ENCODE measurements at places on chromosomes 5 and 9.
A peak's percentile ranks its signal among the peaks of the same experiment; 100 is the strongest.

DNA sequence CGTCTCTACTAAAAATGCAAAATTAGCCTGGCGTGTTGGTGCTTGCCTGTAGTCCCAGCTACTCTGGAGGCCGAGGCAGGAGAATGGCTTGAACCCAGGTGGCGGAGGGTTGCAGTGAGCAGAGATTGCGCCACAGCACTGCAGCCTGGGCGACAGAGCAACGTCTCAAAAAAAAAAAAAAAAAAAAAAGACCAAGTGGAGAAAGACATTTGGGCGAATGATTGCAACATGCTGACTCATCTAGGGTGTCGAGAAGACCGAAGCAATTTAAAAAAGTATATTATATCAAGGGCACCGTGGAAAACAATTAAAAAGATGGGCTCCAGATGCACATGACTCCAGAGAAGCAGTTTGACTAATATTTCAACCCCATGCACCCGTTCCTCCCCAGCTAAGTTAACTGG lies 9.2 kb downstream of the KLF4 start:
- DNase-seq = peak; percentile 27

- no peak for DNase-seq
These were observed 241.8 kb downstream of the GAS1 start for GRCh38 chr9:86705490-86705889.

- no peak for DNase-seq
These were observed 69.6 kb downstream of the ADAMTSL1 start for GRCh38 chr9:18543406-18544192.

DNA sequence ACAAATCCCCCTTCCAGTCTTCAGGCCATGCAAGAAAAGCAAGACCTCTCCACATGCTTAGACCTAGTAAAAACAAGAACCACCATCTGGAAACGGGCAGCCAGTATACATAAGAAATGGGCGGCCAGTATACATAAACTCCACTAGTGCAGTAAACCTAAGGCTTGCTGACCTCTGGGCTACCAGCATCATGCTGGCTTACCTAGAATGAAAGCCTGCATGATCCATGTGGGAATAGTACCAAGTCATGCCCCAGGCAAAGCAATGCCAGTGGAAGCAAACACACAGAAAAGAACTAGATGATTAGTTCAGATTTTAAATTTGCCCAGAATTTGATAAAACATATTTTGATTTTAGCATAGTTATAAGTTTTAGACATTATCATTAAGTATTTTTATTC lies 1346.4 kb downstream of the EFNA5 start:
- no peak for DNase-seq

DNA sequence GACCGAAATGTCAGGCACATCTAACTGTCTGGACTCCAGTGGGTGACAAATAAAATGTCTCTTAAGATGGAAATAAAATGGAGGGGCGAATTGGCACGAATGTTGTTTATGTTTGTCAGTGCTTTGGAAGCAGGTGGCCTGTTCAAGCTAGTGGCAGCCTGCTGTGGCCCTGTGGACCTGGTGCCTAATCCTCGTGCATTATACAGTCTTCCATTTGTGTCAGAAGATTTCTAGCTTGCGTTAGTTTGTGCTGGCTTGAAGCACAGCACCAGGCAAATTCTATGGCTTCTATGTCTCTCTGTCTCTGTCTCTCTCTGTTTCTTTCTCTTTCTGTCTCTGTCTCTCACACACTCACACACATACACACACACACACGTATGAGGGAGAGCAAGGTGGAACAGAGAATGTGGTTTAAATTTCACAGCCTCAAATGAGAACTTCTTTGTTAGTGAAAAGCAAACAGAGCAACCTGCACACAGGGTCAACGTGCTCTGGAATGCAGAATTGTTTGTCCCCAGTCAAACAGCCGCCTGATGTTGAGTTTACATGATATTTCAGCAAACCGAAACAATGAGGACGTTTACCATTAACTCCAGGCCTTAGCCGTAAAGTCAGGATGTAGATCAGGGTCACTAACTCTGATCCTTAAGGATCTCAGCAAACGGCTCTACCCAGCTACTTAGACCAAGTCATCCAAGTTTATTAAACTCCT lies 39.0 kb upstream of the CD180 start:
- no peak for DNase-seq

GRCh38 chr5:473551-474192 lies 30.7 kb downstream of the EXOC3 start:
- DNase-seq = no peak

DNA sequence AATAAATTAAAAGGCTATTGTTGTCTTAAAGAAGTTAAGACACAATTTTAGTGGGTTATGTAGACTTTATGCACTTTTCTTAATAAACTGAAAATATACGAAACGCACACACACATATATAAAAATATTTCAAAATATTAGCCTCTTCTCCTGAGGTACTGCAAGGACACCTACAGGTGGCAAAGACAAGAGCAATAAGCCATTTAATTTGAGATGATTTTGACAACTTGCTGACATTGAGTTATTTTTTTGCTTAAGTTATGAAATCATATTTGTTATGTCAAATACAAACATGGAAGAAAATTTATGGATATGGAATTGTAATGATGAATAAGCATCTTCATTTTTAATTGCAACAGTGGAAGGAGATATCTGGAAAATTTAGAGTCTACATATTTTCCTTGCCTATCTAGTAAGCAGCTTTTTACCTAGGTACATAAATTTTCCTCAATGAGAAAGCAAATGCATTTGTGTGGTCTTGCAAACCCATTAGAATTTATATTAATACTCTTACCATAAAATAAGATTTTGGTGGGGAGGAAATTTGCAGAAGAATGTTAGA lies 301.6 kb downstream of the ISL1 start:
- DNase-seq = no peak

DNA sequence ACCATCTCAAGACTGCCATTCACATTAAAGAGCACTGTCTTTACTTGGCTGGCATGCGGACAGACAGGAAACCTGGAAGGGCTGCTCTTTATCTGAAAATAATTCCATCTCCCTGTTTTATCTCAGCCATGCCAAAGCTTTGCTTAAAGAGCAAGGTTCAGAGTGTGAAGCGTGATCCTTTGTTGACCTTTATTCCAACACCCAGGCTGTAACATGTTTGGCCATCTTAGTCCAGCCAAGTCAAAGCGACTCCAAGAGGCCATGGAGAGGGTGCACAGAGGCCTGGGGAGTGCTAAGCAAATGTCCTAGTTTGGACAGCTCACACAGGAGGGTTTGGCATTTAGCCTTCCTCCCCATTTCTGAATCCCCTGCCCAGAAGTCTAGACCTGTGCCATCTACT lies 194.7 kb downstream of the PJA2 start:
- DNase-seq = no peak

- no peak for DNase-seq
These were observed 2.8 kb downstream of the DCAF12 start for GRCh38 chr9:34123682-34124081.

DNA sequence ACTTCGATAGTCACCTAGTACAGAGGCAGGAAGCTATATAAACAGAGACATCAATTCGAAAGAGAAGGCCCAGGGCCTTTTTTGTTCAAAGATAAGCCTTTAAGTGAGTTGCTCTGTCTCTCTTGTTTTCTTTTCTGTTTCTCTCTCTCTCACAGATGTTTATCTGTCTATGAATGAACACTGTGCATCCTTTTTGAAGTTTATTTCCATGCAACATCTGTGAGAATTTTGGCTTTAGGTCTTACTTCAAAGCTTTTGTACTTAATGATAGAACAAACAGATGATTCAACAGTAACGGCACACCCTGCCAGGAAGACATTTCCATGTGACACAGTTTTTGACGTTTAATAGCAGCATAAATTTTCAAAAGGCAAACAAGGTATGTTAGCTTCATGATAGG lies 1413.1 kb upstream of the CDH6 start:
- no peak for DNase-seq

DNA sequence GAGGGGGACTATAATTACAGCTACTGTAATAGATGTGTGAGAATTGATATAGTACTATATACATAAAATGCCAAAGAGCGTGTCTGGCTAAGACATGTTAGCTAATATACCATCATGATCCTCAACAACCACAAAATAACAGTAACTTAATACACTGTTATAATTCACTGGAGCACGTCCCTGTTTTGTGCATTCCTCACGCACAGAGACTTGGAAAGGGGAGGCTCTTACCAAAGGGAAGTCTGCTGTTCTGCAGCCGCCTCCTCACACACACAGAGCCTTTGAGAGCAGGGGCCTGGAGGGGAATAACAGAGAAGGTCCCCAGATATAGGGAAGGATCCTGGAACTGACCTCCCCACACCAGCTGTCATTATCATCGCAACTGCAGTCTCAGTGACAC lies 97.3 kb downstream of the ANKRD18A start:
- no peak for DNase-seq

DNA sequence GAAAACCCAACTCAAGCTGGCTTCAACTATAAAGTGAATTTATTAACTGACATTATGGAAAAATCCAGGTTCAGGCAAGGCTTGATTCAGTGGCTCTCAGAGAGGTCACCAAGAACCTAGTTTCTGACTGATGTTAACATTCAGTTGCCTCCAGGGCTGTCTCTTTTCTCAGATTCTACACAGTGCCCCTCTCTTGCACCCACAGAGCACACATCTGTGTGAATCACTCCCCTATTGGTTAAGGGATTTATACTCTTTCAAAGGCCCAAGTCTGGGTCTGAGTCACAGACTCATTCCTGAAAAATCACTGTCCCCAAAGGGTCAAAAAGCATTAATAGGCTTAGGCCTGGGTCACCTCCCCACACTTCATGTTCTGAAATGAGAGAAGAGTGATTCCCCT lies 6.2 kb upstream of the HAVCR2 start:
- no peak for DNase-seq

- DNase-seq = no peak
These were observed 11.7 kb upstream of the SNCAIP start for GRCh38 chr5:122300374-122300773.

DNA sequence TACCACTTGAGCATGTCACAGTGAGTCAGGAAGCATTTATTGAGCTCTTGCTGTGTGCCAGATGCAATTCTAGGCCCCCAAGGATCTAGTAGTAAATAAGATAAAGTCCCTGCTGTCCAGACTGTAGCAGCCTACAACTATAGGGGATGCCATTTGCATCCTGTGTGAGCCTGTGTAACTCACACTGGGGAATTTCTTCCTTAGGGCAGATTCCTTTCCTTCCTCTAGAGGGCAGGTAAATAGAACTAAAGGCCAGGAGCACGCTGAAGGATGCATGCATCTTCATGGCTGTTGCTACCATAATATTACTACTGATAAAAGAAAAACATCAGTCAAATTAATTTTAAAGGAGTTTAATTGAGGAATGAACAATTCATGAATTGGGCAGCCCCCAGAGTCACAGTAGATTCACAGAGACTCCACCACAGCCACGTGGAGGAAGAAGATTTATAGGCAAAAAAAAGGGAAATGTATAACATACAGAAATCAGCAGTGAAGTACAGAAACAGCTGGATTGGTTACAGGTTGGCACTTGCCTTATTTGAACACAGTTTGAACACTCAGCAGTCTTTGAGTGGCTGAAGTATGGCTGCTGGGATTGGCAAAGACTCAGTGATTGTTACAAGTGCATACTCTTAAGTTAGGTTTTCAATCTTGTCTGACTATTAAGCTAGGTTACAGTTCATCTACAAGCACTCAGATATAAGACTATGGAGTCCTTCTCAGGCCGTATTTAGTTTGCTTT lies 98.9 kb downstream of the ACTL7B start:
- DNase-seq = no peak

DNA sequence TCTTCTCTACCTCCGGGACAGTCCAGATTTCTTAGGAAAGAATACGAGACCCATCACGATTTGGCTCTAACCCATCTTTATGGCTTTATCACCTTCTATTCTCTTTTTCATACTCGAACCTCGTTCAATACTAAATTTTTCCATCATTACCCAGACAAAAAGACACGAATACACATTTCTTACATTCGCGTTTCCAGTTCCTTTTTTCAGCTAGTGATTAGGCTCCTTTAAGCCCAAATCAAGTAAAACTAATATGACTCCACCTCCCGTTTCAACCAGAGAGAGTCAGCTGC lies 506 bp downstream of the ZBTB6 start:
- DNase-seq = no peak

Data from hematopoietic multipotent progenitor cell treated with erythropoietin and hydrocortisone succinate and interleukin-3 and kit ligand, for 15 days (in vitro differentiated cells).